Effector memory CD8-positive, alpha-beta T cell (primary cell): ENCODE measurements at places on chromosomes 2 and 18.

- DNase-seq = no peak
These were observed 39.0 kb downstream of the NPC1 start for GRCh38 chr18:23547306-23547705.

DNA sequence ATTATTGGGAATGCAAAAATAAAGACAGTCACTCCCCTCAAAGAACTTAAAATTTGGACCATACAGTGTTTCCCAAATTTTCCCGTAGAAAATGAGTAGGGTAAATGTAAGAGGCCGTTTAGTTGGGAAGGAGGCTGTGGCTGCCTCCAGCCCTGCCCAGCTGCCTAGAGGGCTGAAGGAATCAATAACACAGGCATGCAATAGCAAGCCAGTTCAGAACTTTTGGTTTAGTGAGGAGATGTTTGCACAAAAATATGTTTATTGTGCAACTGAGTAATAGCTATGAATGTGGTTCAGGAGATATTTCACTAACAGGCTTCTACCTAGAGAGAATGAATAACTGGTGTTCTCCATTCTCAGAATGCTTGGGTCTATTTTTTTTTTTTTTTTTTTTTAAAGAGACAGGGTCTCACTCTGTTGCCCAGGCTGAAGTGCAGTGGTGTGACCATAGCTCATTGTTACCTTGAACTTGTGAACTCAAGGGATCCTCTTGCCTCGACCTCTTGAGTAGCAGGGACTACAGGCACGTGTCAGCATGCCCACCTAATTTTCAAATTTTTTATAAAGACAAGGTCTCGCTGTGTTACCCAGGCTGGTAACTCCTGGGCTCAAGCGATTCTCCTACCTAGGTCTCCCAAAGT is 23.6 kb downstream of the UGP2 start:
- DNase-seq = no peak

GRCh38 chr2:41998186-41999127 is 49.4 kb upstream of the PKDCC start:
- no peak for DNase-seq

DNA sequence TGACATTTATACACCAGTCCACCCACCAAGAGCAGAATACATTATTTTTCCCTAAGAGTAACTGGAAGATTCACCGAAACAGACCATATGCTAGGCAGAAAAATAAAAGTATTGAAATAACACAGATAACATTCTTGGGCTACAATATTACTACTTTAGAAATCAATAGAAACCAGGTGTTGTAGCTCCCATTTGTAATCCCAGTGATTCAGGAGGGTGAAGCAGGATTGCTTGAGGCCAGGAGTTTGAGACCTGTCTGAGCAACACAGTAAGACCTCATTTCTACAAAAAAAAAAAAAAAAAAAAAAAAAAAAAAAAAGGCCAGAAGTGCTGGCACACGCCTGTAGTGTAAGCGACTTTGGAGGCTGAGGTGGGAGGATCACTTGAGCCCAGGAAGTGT is 9.6 kb downstream of the ICA1L start:
- DNase-seq = no peak

DNA sequence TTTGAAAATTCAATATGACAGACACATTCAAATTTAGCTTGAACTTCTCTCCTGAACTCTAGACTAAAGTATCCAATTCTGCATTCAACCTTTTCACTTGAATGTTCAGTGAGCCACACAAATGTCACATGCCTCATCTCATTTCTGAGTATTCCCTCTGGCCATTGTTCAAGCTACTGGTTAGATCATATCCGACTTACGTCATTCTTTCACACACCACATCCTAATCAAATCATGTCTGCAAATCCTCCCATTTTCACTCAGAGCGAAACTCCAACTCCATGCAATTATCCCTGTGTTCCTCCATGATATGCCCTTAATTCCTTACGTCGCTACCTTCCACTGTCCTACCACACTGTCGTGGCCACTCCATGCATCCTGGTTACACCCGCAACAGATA is 425.1 kb downstream of the CBLN2 start:
- no peak for DNase-seq

DNA sequence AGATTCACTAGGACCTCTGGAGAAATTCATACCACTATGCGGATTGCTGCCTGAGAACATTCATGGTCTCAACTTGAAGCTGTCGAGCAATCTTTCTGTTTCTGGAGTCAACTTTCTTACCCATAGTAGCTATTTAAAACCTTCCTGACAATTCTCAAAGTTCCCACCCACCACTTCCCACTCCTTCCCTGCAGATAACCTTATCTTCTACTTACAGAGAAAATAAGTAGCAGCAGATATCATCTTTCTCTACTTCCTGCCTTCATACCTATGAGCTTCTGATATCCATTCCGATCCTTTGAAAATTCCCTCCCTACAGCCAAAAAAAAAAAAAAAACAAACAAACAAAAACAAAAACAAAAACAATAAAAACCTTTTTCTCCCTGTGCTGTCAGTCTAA is 81.2 kb upstream of the CYRIA start:
- no peak for DNase-seq

- no peak for DNase-seq
These were observed 46.0 kb downstream of the PTGR3 start for GRCh38 chr18:75162978-75163377.

- no peak for DNase-seq
These were observed 64.0 kb upstream of the MCFD2 start for GRCh38 chr2:46979571-46979979.

- no peak for DNase-seq
These were observed 301.5 kb upstream of the TFPI start for GRCh38 chr2:187855689-187856088.

- DNase-seq = no peak
These were observed 44.4 kb upstream of the SETBP1 start for GRCh38 chr18:44636241-44636640.

DNA sequence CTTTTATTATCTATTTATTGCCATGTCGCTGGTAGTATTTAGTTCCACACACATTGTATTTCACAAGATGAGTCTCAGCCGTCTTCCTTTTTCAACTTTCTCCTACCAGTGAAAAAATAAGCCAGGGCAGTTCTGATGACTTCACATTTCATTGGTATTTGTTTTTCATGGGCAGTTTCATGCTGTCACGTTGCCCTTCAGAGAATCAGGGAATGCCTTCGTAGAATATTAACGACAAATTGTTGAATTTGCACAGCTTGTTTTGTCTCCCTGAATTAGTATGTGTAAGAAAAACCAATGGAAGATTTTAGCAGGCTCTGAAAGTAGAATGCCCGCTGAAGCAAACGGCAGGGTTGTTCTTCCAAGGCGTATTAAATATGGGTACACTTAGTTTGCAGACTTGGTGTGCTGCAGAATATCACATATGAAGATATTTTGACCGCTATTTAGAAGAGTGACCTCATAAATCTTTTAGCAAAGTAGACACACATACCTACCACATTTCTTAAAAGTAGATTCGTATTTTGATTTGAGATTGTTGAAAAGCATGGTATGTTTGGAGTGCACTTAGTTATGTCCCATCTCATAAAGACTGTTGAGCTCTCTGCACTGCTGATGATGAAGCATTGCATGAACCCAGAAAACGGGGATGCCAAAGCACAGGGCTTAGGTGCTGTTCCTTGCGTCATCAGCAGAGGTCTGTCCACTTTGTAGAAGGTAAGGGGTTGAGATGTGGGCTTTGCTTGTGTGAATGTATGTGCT is 2.9 kb downstream of the NEDD4L start:
- no peak for DNase-seq

DNA sequence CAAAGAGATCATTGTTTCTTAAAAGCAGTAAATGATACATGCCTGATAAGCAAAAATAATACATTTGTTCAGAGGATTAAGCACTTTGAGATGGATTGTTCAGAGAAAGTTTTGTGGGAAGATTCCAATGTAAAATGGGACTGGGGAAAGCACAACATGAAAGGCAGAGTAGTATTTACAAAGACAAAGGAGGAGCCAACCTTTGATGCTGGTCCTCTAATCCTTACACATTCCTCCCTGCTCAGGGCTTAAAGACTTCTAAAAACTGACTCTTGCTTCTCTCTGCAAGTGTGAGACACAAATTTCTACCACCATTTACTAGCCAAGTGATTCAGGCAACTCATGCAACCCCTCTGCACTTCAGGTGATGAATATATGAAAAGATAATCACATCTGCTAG is 47.2 kb upstream of the REG3G start:
- no peak for DNase-seq

GRCh38 chr2:197924483-197924882 is 120.1 kb downstream of the PLCL1 start:
- DNase-seq = no peak

GRCh38 chr2:211367711-211368110 is 811.3 kb downstream of the CPS1 start:
- DNase-seq = no peak

GRCh38 chr2:166361351-166362153 is 14.2 kb downstream of the SCN9A start:
- DNase-seq = no peak

GRCh38 chr18:13260197-13260934 is 41.8 kb downstream of the LDLRAD4 start:
- no peak for DNase-seq

GRCh38 chr2:2331881-2332280 is 806 bp upstream of the MYT1L start:
- no peak for DNase-seq

DNA sequence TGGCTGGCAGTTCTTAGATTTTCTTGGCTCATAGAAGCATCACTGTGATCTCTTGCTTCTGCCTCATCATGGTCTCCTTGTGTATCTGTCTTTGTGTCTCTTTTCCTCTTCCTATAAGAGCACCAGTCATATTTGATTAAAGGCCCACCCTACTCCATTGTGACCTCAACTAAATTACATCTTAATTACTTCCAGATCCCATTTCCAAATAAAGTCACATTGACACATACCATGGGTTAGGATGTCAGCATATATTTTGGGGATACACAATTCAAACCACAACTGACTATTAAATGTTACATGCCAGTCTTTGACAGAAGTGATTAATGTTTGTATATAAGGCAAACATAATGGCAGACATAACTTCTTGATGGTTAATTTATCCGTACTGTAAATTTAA is 27.3 kb upstream of the TMX3 start:
- DNase-seq = no peak

- DNase-seq = no peak
These were observed 235.7 kb downstream of the AGAP1 start for GRCh38 chr2:235729557-235729947.

GRCh38 chr2:67649331-67650261 is 252.5 kb downstream of the ETAA1 start:
- no peak for DNase-seq

DNA sequence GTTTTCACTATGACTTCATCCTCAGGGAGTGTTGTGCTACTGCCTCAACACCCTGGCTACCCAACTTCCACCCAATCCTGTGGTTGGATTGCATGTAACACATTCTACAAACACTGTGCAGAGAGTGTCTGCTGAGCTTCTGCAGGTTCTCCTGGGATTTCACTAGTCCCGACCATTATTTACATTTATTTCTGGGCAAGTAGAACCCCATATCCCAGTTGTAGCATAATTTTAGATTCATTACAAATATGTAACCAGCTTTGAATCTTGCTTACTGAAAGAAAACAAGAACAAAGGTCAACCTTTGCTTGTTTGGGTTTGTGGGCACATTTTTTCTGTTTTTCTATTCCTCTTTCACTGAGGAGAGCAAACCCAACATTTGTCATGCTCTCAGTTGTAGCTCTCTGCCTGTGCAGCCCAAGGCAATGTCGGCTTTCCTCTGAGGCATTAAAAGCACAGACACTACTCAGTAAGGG is 2036.1 kb upstream of the LRRTM1 start:
- DNase-seq = no peak

GRCh38 chr2:70723286-70723885 is 44.6 kb downstream of the ADD2 start:
- DNase-seq = no peak

DNA sequence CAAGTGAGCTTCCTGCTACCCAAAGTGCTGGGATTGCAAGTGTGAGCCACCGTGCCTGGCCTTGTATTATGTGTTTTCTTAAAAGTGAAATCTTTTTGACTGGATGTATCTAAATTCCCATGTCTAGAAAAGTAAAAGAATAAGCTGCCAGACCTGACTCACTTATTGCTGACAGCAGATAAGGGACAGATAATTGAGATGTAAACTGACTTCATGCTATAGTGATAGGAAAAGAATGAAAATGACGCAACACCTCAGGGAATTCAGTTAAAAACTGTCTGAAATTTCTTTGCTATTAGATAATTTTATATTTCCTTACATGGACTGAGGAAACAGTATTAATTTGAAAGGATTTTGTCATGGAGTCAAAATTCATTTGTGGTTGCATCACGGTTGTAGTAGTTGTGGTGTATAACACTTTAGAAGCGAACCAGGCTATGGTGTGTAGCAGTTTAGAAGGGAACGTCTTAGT is 19.4 kb downstream of the TTC27 start:
- no peak for DNase-seq

DNA sequence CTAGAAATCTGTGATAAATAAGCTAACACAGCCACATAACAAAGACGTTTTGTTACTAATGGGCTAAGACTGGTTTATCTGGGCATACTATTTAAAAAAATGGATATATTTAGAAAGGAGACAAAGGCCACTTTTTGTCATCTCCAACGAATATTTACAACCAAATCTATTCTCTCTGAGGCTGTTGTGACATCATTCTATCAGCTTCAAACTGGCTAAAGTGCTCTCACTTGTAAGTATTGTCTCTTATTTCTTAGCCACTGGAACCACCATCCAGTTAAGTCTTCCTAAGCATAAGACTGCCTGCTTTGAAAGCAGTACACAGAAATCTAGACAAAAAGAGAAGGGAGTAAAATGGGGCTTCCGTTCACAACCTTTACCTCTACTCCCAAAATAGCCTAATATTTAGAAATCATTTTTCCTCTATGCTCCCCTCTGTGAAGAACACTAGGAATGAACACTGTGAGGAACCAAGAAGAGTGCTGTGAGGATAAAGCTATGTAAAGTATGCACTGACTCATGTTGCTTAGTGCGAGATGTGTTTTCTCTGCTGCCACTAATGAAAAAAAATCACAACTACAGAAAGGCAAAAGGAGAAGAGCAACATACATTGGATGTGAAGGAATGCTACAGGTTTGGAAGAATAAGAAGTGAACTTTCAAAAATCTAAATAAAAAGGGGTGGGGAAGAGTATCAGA is 264.1 kb downstream of the EXOC6B start:
- no peak for DNase-seq

GRCh38 chr2:31729442-31730092 is 148.8 kb upstream of the SRD5A2 start:
- DNase-seq = no peak

DNA sequence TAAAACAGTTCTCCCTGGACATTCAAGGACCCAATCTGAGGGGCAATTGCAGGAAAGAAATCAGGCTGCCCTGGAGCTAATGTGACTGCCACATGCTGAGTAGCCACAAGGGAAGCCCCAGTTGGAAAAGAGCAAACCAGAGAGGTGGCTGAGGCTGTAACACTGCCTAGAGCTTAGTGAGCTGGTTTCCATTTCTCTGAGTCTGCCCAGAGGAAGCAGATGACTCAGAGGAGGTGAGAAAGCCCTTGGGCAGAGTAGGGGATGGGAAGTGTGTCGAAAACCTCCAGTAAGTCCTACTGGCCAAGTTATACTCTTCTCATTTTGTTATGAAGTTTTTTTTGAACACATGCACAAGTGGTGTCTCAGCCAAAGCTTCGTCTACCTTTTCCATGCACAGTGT is 753.0 kb downstream of the CNTNAP5 start:
- no peak for DNase-seq
